Activated T-cell treated with anti-CD3 and anti-CD28 coated beads for 1 hour (primary cell): ENCODE measurements at places on chromosomes 6 and 20.
A peak's percentile ranks its signal among the peaks of the same experiment; 100 is the strongest.

GRCh38 chr6:29956518-29956917 lies 14.2 kb downstream of the HLA-A start:
- no peak for DNase-seq

DNA sequence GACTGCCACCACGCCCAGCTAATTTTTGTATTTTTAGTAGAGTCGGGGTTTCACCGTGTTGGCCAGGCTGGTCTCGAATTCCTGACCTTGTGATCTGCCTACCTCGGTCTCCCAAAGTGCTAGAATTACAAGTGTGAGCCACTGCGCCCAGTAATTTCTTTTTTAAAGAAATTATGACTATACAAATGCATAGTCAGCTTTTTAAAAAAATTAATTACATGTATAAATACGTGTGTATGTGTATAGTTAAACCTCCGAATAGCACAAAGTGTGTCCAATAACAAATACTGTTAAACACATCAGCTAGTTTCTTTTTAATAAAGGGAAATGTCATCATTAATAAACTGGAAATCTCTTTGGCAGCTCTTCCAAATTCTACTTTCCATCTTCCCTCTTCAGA lies 135.5 kb upstream of the SALL4 start:
- DNase-seq, result no peak

DNA sequence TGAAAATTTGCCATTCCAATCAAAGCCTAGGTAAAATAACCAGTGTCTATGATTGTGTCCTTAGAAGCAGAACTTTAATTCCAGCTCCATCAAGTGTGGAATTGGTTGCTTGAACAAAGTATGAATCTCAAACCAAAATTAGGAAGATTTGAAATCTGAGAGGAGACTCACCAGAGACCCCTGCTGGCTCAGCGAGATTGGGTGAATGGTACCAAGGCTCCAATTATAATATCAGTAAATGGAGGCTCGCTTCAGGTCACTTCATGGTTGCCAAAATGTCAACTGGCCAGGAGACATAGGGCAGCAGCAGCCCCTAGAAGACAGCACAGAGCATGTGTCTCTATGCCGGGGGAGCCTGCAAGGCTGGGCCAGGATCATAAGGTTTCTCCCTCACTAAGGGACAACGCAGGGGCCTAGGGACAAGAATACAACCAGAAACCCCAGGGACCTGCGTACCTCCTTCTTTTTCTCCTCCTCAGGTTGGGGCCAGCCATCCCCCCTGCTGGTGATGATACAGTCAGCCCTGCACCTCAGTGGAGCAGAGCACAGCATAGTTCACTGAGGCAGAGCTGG lies 14.0 kb downstream of the RBL1 start:
- DNase-seq, result peak; percentile 43

GRCh38 chr20:58710481-58711265 lies 18.1 kb downstream of the NPEPL1 start:
- no peak for DNase-seq

DNA sequence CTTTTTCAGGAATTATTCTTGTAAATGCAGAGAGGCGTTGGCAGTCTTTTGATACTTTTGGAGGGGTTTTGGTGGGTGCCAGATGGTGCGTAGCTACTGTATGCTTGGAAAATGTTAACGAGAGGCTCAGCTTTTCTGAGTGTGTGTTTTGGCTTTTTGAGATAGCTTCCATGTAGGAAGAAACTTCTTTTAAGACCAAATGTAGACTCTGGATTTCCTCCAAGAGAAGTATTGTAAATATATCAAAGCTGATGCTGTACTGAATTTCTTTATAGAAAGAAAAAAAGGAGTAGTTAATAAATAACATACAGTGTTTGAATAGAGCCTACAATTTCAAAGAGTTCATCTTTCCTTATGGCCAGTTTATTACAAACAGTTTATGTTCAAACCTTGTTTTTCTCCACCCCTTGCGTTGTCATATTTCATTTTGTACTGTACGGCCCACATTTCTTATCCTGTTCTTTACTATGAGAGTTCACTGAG lies 16.7 kb downstream of the TIAM2 start:
- no peak for DNase-seq
